ENCODE measurements at places on chromosomes 12 and 14.
A peak's percentile ranks its signal among the peaks of the same experiment; 100 is the strongest.

DNA sequence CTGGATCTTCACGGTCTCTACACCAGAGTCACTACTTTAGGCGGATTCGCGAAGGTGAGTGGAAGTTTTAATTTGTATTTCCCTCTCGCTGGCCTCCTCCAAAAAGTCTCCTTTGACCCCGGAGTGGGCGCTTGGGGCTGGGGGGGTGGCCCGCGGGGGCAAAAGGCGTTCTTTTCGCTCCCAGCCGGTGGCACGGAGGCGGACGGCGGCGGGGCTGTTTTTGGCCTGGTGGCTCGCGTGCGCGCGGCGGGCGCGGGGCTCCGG, 510 bp downstream of the ARID2 start:
- DNase-seq, result peak; percentile 67

DNA sequence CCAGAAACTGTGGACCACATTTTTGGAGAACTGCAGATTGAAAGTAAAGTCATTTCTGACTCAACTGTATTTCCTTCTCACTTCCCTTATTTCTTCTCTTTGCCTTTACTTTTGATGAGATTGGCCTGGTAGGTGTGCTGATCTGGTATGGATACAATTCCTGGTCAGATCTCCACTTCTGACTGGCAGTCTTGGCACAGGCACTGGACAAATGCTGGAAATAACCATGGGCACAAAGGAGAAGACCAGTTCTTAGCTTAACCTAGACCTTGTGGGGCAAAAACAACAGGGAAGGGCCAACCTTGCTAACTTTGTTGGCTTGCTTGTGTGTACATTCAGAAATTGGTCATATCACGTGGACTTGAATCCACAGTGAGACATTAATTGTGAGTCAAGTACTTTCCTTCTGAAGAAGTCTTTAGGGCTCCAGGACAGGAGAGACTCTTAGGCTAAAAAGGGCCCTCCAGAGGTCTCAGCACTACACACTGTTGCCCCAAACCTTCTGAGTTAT, 75.0 kb downstream of the DIP2B start:
- DNase-seq, result no peak

DNA sequence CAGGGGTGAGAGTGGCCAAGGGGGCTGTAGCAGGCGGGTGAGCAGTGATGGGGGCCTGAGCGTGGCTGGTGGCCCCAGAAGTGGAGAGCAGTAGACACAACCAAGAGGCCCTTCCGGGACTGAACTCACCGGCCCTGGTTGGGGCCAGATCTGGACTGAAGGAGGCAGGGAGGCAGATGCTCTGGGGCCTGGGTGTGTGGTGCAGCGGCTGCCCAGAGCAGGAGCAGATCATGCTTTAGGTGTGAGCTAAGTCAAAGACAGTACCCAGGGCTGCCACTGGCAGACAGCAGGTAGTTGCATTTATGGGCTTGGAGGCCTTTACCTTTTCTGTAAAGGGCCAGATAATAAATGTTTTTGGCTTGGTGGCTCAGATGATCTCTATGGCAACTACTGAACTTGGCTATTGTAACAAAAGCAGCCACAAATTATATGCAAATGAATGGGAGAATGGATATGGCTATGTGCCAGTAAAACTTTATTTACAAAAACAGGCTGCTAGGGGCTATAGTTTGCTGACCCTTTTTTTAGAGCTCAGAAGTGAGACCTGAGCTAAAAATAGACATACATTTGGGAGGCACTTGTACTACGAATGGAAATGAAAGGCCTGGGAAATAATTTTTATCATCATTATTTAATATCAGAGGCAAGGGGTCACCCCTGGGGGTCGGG, 25.6 kb downstream of the SETD1B start:
- no peak for DNase-seq

DNA sequence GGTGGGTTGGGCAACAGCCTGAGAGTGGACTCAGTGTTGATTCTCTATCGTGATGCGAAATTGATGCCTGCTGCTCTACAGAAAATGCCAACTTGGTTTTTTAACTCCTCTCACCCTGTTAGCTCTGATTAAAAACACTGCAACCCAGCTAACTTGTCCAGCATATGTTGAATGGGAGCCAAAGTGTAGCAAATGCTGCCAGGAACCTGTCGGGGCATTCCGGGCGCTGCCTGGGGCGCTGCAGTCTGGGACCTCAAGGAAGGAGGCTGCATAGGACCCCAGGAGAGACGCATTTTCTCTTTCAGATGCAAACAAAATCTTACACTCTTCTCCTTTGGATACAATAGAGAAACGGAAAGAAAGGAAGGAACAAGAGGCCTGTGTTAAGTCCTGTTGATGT, 3.9 kb downstream of the B3GNT4 start:
- no peak for DNase-seq

- no peak for DNase-seq
These were observed 141.9 kb downstream of the CRADD start for GRCh38 chr12:93819050-93819491.

GRCh38 chr12:6768990-6769389, 2.8 kb downstream of the PTMS start:
- DNase-seq, result no peak

DNA sequence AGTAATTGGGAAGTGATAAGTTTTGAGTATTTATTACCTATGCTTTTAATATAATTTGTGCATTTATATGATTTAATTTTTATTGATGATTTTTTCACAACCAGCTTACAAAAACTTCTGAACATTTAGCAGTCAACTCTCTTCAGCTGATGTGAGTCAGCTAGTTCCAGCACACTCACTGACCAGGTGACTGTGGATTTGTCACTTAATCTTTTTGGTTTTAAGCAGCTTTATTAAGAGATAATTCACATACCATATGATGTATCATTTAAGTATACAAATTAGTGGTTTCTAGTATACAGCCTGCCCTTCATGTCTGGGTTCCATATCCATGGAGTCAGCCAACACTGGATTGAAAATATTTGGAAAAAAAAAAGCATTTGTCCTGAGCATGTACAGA, 103.5 kb downstream of the SYNE2 start:
- no peak for DNase-seq

DNA sequence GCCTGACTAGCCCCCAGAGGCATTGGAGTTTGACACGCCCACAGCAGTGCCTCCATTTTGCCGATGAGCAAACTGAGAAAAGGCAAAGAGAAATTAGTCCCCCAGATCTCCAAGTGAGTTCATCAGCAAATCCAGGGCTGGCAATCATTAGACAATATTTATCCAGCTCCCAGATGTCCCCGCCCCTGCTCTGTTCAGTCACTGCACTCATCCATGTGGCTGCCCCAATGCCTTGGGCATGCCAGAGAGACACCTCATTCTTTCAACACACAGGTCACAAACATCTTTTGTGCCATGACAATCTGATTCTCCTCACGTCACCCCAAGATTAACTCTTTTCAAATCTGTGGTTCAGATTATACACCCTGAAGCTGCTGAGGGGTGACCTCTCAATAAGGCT, 43.5 kb downstream of the DPF3 start:
- no peak for DNase-seq

DNA sequence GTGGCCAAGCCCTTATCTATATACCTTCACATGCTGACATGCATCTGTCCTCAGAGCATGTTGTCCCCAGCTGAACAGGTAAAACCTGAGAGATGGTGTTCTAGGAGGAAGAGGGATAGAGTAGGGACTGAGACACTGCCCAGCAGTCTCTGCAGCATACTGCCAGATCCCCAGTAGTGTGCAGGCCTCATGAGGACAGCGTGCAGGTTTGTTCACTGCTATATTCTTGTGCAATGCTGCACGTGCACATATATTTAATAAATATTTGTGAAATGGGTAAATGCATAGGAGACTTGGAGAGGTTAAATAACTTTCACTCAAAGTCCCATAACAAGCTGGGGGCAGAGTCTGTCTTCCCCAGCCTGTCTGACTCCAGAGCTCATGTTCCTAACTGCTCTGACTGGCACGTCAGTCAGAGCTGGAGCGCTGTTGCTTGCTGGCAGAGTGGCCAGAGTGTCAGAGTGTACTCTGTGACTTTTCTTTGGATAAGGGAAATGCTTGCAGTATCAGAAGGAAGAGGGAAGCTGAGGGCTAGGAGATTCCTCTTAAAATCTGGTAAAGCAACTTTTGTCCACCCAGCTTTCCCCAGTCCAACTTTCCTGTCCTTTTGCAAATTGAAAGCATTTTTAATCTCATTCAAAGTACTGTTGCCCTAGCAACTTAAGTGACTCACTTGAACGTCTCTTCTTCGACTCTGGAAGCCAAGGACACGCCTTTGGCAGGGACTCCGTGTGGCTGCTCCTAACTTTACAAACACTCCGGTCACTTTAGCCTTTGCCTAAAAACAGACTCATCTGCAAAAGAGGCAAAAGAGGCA, 14.9 kb upstream of the POLR3B start:
- DNase-seq, result peak; percentile 65

DNA sequence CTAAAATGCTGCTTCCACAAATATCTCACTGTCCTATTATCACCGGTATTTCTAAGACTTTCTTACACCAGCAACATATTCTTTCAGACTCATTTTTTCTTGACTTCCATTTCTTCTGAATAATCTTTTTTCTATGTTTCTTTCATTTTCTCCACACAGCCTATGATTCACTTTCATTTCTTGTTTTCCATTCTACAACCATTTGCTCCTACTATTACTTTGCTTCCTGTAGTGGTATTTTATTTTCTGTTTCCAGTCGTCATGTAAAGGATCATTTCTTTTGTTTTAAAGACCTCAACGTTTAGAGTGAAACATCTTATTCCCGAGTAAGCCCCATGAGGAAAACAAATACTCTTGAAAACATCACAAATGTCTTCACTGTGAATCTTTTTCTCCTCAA, 182.2 kb upstream of the MDGA2 start:
- no peak for DNase-seq

GRCh38 chr12:64665514-64665913, 55.2 kb downstream of the RASSF3 start:
- DNase-seq, result no peak

All from lower lobe of right lung (tissue), 2 donors.